ENCODE measurements at places on chromosomes 1 and 21. TPM values are rescaled to one million over a fixed set of nuclear protein-coding genes. Genes with fewer than 3 reads are reported as not detected.

DNA sequence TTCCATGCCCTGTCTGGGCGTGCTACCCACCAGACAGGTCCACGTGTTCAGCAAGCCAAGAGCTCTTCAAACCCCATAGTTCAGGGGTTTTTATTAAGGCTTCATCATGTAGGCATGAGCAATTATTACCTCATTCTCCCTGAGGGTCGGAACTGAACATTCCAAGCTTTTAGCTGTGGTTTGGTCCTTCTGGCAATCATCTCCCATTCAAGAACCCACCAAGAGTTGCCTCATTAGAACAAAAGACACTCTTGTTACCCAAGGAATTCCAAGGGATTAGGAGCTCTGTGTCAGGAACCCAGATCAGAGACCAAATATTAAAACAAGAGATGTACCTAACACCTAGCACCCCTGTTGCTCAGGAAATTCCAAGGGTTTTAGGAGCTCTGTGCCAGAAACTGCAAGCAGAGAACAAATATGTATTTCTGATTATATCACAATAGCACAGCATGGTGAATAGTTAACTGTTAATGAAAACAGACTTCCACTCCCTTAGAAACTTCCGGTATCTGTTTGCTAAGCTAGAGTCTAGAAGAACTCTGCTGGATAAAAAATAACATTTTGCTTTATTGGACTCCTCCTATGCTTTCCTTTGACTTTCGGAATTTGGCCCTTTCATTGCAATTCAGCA is 201.2 kb upstream of the L1TD1 start:
- no peak for DNase-seq

- no peak for DNase-seq
Measured at GRCh38 chr1:55522982-55523381, 307.8 kb upstream of the USP24 start.

DNA sequence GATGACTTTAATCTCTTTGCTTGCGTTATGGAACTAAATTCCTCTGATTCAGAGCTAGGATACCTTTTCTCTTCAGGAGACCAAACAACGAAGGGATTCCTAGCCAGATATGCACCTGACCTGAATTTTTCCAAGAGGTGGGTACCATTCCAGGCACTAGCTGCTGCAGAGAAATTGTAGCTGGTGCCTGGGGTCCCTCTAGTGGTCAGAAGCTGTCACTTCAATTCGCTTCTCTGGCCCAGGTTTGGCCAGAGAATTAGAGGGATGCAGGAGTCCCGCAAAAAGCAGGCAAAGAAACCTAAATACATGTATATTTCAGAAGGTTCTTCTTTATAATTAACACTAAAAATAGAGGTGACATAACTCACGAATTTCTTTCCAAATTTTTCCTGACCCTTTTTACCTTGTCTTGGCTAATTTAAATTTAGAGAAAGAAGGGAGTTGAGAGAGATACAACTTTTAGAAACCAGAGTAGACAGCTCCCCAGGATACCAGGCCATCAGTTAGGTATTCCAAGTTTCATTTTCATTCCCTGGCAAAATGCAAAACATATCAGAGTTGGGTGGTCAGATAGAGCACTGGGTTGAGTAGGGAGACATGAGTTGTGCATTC is 9.6 kb downstream of the ACKR1 start:
- peak; percentile 52 for DNase-seq

DNA sequence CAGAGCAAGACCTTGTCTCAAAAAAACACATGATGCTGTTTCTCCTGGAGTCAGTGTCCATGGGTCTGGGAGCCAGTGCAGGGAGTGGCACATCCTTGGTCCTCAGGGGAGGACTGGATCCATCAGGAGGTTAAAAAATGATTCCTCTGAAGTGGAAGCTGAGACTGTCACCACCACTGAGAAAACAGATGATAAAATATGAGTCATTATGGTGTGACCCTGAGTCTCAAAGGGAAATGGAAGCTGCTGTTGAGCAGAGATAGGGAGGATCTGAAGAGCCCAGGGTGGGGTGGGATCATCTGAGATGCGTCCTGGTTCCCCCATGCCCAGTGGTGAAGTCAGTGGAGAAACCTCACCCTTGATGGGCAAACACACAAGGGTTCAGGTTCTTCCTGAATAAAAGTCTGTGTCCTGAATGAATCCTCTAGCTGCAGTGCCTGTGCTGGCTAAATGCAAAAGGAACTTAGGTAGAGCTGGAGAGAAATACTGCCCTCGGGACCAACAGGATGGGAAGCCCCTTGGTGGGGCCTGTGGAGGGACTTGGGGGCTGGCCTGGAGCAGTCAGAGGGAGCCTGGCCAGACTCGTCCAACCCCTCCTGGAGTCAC is 61.6 kb upstream of the TENT5B start:
- DNase-seq = no peak

- no peak for DNase-seq
Measured at GRCh38 chr1:25167269-25168192, 64.8 kb downstream of the SYF2 start.

The CRYAA gene
- total RNA-seq = not detected

GRCh38 chr1:58779801-58780382 is 4.0 kb downstream of the JUN start:
- DNase-seq = peak; percentile 75
